ENCODE measurements at places on chromosomes 11 and 22.

- no peak for DNase-seq
These were observed 86.7 kb downstream of the C11orf58 start for GRCh38 chr11:16825101-16825500.

- DNase-seq: no peak
These were observed 28.6 kb downstream of the PTPRJ start for GRCh38 chr11:48008951-48009270.

DNA sequence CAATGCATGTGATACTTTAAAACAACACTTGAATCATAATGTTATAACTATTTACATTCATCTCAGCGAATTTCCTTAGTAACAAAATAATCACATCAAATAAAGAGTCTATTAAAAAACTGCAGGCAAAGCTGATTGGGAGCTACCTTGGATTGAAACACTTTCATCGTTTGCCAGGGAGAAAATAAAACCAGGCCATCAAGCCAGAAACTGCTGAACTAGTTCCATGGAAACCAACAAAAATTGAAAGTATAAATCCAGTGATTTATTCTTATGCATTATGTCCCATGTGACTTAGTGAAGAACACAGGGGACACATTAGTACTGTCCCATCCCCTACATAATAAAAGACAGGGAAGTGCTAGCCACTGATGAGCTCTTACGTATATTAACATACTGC, 21.7 kb downstream of the SLC35F2 start:
- no peak for DNase-seq

DNA sequence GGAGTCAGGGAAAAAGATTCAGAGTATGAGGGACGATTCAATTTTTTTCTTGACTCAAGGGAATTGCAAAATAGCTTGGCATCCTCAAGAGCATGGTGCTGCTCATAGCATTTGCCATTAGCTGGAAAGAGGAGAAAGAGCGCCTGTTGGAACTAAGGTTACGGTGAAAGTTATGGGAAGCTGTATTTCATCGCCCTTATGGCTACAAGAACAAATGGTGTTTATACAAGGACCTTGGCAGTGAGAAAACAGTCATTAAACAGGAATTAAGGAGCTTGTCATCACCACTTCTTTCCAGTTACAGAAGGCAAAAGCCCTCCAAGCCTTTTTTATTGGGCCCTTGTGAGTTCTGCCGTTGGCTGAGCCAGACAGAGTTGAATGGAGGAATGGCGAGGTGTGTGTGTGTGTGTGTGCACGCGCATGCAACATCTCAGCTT, 74.2 kb downstream of the ALX4 start:
- DNase-seq: no peak

DNA sequence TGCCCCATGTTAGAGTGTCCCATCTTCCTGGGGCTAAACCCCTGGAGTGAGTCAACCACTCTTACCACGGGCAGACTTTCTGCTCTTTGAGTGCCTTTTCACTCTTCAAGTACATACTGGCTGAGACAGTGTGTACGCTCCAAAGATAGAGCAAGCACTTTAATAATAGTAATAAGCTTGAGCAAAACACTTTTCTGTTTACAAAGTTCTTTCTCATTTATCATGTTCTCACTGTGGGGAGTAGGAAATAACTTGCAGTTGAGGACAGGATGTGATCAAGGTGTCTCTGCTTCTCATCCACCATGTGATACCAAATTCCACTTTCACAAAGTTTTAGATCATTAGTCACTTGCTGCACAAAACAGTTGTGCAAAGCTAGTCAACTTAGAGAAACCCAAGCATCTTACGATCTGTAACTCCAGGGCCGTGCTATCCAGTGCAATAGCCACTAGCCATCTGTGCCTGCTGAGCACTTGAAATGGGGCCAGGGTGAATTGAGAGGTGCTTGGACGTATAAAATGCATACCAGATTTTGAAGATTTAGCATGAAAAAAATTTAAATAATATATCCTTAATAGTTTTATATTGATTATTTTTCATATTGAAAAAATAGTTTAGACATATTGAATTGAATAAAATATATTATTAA, 135.3 kb downstream of the KIF18A start:
- DNase-seq: peak; percentile 76

DNA sequence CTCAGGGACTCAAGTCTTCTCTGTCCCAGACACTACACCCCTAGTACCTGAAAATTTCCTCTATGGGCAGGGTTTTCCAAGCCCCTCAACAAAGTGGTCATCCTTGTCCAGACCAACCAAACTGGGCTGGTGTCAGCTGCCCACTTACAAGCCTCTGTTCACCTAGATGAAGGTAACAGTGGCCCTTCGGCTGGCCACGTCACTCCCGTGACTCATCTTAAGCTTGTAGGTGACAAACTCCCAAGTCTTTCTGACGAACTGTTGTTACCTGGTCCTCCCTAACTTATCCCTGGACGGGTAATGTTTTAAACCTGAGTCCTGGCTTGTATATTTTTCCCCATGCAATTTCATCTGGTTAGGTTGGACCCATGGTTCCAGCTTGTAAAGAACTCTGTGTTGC, 4.7 kb downstream of the CXCR5 start:
- DNase-seq: no peak

GRCh38 chr11:18452927-18453326, 2.7 kb upstream of the LDHAL6A start:
- DNase-seq: peak; percentile 46

DNA sequence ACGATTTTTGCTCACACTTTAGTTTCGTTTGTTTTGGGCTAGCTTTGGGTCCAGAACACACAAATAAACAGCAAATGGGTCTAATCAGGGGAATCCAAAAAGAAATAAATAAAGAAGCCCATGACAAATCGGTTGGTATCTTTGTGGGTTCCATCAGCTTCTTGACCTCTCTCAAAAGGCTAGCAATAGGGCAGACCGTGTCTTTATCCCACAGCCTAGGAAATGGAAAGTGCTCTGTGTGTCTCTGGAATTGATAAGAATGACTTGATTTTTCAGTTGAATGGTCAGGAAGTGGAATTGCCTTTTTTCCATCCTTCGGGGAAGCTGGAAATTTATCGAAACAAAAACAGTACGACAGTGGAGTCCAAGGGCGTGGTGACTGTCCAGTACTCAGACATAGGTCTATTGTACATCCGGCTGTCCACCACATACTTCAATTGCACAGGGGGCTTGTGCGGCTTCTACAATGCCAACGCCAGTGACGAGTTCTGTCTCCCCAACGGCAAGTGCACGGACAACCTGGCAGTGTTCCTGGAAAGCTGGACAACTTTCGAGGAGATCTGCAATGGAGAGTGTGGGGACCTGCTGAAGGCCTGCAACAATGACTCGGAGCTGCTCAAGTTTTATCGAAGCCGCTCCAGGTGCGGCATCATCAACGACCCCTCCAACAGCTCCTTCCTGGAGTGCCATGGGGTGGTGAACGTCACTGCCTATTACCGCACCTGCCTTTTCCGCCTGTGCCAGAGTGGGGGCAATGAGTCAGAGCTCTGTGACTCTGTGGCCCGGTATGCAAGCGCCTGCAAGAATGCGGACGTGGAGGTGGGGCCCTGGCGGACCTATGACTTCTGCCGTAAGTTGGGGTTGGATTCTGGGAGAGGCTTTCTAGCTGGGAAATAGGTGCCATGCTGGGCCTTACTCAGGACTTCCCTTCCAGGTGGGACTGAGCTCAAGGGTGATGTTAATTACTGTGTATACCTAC, 28.6 kb downstream of the TECTA start:
- DNase-seq: no peak

DNA sequence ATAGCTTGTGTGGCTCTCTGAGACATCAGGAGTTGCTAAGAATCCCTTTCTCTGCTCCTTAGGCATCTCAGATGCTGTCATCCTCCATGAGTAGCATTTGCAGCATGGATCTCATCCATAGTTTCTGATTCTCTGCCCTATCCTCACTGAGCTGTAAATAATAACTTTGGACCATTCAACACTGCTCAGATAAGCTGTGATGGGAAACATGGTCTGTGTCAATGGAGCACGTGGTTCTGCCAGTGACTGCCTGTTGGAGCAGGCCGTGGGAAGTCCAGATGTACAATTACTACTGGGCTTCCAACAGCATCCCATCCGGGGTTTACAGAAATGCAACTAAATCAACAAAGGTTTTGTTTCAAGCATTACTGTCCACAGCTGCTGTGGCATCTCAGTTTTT, 160.1 kb downstream of the OR4C45 start:
- no peak for DNase-seq

- DNase-seq: no peak
These were observed 35.0 kb downstream of the NAV2 start for GRCh38 chr11:19747634-19748033.

GRCh38 chr22:28750471-28750881, 8.6 kb downstream of the HSCB start:
- DNase-seq: peak; percentile 60

DNA sequence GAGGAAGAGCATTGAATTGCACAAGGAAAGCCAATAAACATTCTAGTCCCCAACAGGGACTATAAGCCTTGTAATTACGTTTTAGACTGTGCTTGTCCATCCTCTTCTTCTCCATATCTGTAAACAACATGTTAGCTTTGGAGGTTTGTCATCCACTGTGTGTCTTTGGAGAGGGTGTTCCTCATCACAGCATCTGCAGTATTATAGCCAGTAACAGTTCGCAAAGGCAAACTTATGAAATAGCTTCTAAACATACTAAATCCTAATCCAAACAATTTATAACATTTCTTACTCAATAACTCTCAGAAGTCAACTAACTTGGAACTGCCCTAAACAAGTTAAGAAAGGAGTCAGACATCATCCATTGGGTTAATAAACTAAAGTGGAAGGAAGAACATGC, 10.3 kb upstream of the BDNF start:
- DNase-seq: no peak

GRCh38 chr11:34915136-34916014, 804 bp downstream of the APIP start:
- DNase-seq: no peak

DNA sequence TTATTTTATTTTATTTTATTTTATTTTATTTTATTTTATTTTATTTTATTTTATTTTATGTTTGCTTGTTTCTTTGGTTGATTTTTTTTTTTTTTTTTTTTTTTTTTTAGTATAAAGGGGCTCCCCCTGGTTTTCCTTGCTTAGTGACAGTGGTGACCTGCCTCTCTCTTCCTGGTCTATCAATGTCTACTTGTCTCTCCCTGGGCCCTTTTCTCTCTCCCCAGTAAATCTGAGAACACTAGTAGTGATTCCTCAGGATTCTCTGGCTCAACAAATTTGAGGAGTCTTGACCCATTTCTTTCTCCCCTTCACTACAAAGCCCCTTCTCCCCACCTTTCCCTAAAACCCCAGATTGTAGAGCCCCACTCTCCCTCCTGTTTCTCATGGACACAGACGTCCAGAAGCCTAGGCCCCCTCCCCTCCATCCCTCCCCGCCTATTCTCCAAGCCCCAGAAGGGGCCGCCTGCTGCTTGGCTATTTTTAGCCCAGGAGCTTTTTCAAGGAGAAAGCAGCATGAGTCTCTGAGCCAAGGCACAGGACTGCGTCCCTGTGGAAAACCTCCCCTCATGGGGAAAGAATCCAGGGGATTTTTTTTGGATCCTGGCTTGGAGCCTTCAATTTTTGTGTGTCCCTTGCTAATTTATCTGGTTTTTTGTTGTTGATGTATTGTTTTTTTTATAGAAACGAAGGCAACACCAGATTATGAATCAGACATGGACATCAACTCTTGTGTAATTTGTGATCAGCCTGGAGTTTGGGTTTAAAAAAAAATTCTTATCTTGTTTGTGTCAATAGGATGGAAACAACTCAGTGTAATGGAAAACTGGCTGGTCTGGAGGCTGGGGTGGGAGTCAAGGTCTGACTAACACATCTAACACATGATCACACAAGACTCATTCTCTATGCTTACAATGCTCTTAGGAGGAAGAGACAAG, 17.5 kb upstream of the ACCSL start:
- DNase-seq: no peak

GRCh38 chr11:64268893-64269539, 15.4 kb downstream of the BAD start:
- peak; percentile 63 for DNase-seq

DNA sequence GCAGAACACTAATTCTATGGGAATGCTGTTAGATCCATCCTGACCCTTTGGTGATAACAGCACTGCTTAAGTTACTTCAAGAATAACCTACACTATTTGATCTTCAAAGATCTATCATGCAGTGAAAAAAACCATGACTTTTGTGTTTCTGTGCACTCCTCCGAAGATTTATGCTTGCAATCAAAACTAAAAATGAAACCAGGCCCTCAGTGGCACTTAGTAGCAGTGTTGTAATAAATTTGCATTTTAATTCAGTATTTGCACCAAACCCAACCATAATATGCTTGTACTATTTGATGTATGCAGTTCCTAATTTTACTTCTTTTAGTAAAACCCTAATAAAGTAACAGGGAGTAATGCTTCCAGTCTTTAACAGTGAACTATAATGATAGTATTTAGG, 130.7 kb downstream of the SOX6 start:
- no peak for DNase-seq

- no peak for DNase-seq
These were observed 11.8 kb upstream of the CD59 start for GRCh38 chr11:33747979-33748378.

GRCh38 chr11:121236115-121237001, 56.2 kb upstream of the SC5D start:
- peak; percentile 1 for DNase-seq

DNA sequence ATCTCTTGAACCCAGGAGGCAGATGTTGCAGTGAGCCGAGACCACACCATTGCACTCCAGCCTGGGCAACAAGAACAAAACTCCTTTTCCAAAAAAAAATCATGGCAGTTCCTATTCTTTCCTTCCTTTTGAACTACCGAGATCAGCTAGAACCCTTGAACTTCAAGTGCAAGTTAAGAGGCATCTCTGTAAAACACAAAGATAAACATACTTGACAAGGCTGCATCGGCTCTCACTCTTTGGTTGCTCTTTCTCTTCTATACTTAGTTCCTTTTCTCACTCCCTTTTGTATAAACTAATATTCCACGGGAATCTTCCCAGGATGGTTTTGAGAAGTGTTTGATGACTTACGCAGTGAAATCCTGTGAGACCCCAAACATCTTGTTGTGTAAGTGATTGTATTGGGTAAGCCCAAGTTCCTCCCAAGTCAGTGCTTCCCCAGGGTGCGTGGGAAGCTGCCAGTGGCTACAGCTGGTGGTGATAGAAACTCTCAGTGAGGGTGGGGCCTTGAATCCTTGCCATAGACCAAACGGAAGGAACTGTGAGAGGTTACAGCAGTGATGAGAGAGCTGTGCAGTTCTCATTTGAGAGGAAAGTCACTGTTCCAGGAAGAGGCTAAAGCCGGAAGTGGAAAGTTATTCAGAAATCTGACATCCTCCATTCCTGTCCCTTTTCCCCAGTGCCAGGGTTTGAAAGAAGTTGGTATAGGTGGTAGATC, 24.1 kb upstream of the CDC42EP2 start:
- DNase-seq: peak; percentile 94
